ENCODE measurements at places on chromosomes 7 and 10. TPM values are rescaled to one million over a fixed set of nuclear protein-coding genes. Genes with fewer than 3 reads are reported as not detected.

GRCh38 chr7:149471289-149471953 is 10.6 kb upstream of the ZNF777 start:
- no peak overlapping the region for H3K27ac ChIP-seq
- peaks cover 22% of the 10 kb centered on the region for H3K36me3 ChIP-seq
- H3K4me1 ChIP-seq: no peaks in the 10 kb centered on the region

DNA sequence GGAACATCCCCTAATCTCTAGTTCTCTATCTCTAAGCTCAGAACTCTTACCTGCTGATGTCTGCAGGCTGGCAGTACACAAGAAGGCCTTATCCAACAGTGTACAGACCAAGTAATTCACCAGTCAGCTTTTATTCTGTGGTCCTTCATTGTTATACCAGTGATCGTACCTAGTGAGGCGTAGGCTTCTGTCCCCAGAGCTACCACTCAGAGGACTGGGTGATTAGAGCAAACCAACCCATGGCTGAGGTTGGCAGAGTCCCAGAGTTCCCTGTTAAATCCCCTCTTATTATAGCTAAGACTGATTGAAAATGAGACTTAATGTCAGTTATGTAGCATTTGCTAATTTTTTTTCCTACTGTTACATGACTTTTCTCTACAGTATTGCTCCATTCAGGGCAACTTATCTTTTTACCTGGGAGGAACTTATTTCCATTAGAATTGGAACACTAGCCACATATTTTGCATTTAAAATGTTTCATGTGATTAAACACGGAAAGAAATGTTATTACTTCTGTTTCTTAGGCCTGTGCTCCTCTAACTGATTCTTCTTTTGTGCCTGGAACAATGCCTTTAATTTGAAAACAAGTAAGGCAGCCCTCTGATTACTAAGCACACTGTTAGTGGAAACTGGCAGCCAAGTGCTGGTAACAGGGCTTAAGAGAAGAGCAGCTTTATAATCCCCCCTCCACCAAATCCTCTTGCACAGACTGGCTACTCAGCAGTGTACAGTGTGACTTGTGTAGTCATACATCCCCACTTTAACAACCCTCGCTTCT is 127.2 kb downstream of the LRRC4 start:
- DNase-seq: no peak
- peaks cover 31% of the 10 kb centered on the region for H3K36me3 ChIP-seq
- no peak overlapping the region for H3K4me3 ChIP-seq
- peaks cover 54% of the 10 kb centered on the region for H3K4me1 ChIP-seq
- H3K27ac ChIP-seq: no peak overlapping the region

DNA sequence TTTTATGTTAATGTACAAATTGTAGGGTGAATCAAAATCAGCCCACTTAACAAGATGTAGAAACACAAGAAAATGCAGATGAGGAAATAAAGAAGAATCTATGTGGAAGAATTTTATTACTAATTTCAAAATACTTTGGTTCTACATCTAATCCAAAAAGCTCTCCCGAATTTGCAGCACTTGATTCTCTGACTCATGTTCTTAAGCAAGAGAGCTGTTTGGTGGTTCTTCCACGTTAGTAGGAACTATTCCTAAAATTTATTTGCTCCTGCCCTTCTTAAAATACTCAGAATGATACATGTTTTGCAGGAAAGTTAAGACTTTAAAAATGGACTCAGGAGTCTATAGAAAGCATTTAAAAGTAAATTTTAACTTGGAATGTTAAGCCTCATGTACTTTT is 91.8 kb downstream of the ZMYND11 start:
- H3K4me1 ChIP-seq: peaks cover 12% of the 10 kb centered on the region
- no peak overlapping the region for H3K27ac ChIP-seq
- H3K4me3 ChIP-seq: no peak overlapping the region
- H3K27me3 ChIP-seq: no peaks in the 10 kb centered on the region
- no peak for DNase-seq
- H3K36me3 ChIP-seq: peaks cover 2% of the 10 kb centered on the region

GRCh38 chr10:21810582-21811244 is 192.8 kb downstream of the DNAJC1 start:
- DNase-seq: no peak
- no peaks in the 10 kb centered on the region for H3K27me3 ChIP-seq
- H3K4me1 ChIP-seq: no peaks in the 10 kb centered on the region
- H3K27ac ChIP-seq: no peak overlapping the region

DNA sequence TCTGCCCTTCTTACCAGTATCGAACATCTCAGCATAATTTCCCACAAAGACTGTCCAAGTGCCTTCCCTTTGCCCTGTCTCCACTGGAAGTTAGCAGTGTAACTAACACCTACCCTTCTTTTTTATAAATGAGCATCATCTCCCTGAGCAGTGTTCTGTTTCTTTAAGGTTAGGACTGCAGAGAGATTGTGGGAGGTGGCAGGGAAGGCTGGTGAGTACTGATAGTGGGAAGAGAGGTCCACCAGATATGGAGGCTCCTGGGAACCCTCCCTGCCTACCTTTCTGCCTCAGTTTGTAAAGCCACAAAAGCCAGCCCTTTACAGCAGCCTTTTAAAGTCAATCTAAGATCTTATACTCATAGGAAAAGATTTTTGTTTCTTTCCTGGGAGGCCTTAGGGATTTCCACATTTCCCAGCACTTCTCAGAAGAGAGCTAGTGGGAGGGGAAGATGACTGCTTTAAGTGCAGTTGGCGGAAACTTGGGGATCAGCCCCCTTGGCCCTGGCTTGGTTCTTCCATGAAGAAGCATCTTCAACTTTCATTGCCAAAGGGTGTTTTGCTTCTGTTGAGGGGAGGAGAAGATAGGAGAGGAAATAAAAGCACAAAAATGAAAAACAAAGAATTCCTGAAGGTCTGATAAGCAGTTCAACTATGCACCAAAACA is 36.6 kb upstream of the CALD1 start:
- DNase-seq: no peak
- H3K27ac ChIP-seq: no peak overlapping the region
- H3K27me3 ChIP-seq: no peaks in the 10 kb centered on the region
- peaks cover 4% of the 10 kb centered on the region for H3K4me1 ChIP-seq

DNA sequence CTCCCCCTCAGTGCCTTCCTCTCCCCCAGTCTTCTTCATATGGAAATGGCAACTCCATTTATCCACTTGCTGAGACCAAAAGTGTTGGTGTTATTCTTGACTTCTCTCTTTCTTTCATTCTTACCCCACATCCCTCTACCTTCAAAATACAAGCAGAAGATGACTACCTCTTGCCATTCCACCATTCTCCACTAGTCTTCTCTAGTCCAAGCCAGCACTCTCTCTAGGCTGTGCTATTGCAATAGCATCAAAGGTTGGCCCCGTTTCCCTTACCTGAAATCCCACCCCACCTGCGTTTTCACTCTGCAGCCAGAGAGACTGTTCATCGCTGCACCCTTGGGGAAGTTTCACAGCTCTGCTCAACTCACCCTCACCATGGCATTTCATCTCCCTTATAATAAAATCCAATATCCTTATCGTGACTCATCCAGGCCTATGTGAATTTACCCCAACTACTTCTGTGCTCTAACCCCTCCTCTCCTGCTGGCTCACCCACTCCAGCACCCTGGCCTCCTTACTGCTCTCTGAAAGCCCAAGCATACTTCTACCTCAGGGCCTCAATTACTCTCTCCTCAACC is 109.1 kb downstream of the LSM5 start:
- H3K4me1 ChIP-seq: no peaks in the 10 kb centered on the region
- no peak overlapping the region for H3K4me3 ChIP-seq
- H3K27ac ChIP-seq: no peak overlapping the region
- no peak for DNase-seq

GRCh38 chr10:127186813-127187212 is 9.6 kb downstream of the INSYN2A start:
- H3K27ac ChIP-seq: no peak overlapping the region
- H3K36me3 ChIP-seq: no peaks in the 10 kb centered on the region
- no peaks in the 10 kb centered on the region for H3K4me1 ChIP-seq
- no peaks in the 10 kb centered on the region for H3K27me3 ChIP-seq
- no peak overlapping the region for H3K4me3 ChIP-seq
- DNase-seq: no peak

GRCh38 chr10:77820349-77820748 is 106.2 kb downstream of the DLG5 start:
- H3K27ac ChIP-seq: no peak overlapping the region
- no peaks in the 10 kb centered on the region for H3K27me3 ChIP-seq
- H3K36me3 ChIP-seq: no peaks in the 10 kb centered on the region
- H3K4me3 ChIP-seq: no peak overlapping the region
- peaks cover 7% of the 10 kb centered on the region for H3K4me1 ChIP-seq
- no peak for DNase-seq

DNA sequence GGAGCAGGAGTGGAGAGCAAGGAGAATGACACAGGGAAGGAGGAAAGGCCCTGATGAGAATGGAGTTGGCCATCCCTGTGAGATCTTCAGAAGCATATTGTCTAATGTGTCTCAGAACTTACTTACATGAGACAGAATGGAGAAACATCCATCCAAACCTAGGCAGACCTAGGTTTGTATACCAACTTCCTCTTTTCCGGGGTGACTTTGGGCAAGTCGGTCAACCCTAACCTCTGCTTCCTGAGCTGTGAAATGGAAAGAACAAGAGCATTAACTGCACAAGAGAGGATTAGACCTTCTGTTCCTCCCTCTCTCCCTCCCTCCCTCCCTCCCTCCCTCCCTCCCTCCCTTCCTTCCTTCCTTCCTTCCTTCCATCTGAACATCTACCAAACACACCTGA is 4.5 kb downstream of the GHRHR start:
- H3K4me3 ChIP-seq: no peak overlapping the region
- peaks cover 11% of the 10 kb centered on the region for H3K27me3 ChIP-seq
- H3K4me1 ChIP-seq: no peaks in the 10 kb centered on the region
- no peaks in the 10 kb centered on the region for H3K36me3 ChIP-seq

DNA sequence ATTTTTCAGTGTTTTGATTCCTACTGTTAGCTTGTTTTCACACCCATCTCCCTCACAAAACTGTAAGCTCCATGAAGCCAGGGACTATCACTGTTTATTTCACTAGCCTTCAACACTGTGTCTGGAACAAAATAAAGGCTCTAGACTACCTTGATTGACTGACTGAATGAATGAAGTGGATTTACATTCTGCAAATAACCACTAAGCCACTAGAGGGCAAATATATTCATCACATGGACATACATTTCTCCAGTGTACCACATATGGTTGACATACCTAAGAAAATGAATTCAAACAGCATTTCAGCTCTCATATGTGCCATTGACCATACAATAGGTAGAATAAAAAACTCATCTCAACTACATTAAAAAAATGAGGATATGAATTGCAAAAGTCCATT is 185.9 kb downstream of the RAB11FIP2 start:
- H3K4me3 ChIP-seq: no peak overlapping the region
- peaks cover 16% of the 10 kb centered on the region for H3K27me3 ChIP-seq
- no peak for DNase-seq
- no peaks in the 10 kb centered on the region for H3K4me1 ChIP-seq
- no peak overlapping the region for H3K27ac ChIP-seq

- no peak for DNase-seq
- H3K4me3 ChIP-seq: no peak overlapping the region
- H3K27me3 ChIP-seq: no peaks in the 10 kb centered on the region
- peaks cover 1% of the 10 kb centered on the region for H3K4me1 ChIP-seq
These were observed 55.9 kb downstream of the DLD start for GRCh38 chr7:107946881-107947280.

- peaks cover 6% of the 10 kb centered on the region for H3K27me3 ChIP-seq
- DNase-seq: no peak
- no peaks in the 10 kb centered on the region for H3K36me3 ChIP-seq
- no peaks in the 10 kb centered on the region for H3K4me1 ChIP-seq
These were observed 24.3 kb upstream of the PDZD8 start for GRCh38 chr10:117399341-117400196.

DNA sequence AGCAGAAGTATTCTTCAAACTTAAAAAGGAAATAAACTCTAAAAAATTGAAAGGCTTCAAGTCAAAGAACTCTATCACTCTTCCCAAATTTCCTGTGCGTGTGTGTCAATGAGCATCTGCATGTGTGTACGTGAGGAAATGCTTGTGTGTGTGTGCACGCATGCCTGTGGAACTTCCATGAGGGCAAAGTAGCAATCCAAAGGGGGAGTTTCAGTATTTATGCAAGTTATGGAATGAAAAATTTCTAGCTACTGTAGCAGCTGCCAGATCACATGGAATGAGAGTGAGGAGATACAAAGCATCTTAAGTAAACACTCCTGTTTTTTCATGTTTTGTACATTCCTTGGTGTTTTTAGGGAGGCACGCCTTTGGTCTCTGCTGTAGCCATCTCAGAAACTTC is 152.6 kb downstream of the RAPGEF5 start:
- H3K4me3 ChIP-seq: no peak overlapping the region
- no peaks in the 10 kb centered on the region for H3K36me3 ChIP-seq
- no peak overlapping the region for H3K27ac ChIP-seq
- no peak for DNase-seq
- H3K4me1 ChIP-seq: no peaks in the 10 kb centered on the region

- H3K27me3 ChIP-seq: peaks cover 5% of the 10 kb centered on the region
- no peak for DNase-seq
- H3K27ac ChIP-seq: no peak overlapping the region
- H3K4me1 ChIP-seq: no peaks in the 10 kb centered on the region
- no peak overlapping the region for H3K4me3 ChIP-seq
These were observed 23.0 kb upstream of the ZNF467 start for GRCh38 chr7:149796287-149796860.

DNA sequence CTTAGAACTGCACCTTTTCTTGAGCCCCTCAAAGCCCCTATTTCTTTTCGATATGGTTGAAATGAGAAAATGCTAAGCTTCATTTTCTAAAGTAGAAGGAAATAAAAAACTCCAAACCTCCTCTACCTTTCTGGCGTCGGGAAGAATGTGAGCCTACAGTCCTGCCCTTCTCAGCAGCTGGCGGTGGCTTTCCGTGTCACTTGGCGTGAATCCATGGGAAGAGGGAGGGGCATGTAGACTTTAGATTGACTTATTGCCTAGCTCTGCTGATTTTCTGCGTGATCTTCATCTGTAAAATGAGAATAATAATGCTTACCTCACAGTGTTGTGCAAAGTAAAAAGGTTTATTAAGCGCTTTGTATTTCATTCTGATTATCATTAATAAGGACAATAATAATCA is 35.0 kb downstream of the PRR15 start:
- DNase-seq: no peak
- H3K27me3 ChIP-seq: peaks cover 12% of the 10 kb centered on the region
- no peaks in the 10 kb centered on the region for H3K36me3 ChIP-seq
- no peak overlapping the region for H3K27ac ChIP-seq

DNA sequence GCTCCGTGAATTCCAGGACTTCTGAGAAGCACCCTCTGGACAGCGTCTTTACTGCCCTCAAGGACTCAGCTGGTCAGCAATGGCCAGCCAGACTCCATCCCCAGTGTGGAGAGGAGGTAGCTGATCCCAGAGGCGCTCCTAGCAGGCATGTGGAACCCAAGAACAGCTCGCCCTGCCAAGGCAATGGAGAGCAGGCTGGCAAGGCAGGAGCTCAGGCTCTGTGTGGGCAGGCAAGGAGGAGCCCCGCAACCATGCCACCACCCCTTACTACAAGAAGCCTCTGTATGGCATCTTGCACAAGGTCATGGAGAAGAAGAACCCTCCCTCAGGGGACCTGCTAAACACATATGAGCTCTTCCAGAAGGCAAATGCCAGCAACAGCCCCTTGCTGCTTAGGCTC is 34.4 kb upstream of the SGMS1 start:
- H3K36me3 ChIP-seq: no peaks in the 10 kb centered on the region
- peaks cover 15% of the 10 kb centered on the region for H3K4me1 ChIP-seq
- no peaks in the 10 kb centered on the region for H3K27me3 ChIP-seq
- H3K27ac ChIP-seq: no peak overlapping the region

Gene CPA4
- not detected for total RNA-seq

Gene DNAJC12
- total RNA-seq: 47.1 TPM

Gene CYP26C1
- total RNA-seq: not detected

Gene ADARB2
- total RNA-seq: not detected

Gene STRA8
- total RNA-seq: not detected

Gene NPTX2
- total RNA-seq: not detected

Gene ITPRID1
- not detected for total RNA-seq

All from activated naive CD8-positive, alpha-beta T cell treated with anti-CD3 and anti-CD28 coated beads for 36 hours (primary cell).